ENCODE measurements at places on chromosomes 12 and 14.

DNA sequence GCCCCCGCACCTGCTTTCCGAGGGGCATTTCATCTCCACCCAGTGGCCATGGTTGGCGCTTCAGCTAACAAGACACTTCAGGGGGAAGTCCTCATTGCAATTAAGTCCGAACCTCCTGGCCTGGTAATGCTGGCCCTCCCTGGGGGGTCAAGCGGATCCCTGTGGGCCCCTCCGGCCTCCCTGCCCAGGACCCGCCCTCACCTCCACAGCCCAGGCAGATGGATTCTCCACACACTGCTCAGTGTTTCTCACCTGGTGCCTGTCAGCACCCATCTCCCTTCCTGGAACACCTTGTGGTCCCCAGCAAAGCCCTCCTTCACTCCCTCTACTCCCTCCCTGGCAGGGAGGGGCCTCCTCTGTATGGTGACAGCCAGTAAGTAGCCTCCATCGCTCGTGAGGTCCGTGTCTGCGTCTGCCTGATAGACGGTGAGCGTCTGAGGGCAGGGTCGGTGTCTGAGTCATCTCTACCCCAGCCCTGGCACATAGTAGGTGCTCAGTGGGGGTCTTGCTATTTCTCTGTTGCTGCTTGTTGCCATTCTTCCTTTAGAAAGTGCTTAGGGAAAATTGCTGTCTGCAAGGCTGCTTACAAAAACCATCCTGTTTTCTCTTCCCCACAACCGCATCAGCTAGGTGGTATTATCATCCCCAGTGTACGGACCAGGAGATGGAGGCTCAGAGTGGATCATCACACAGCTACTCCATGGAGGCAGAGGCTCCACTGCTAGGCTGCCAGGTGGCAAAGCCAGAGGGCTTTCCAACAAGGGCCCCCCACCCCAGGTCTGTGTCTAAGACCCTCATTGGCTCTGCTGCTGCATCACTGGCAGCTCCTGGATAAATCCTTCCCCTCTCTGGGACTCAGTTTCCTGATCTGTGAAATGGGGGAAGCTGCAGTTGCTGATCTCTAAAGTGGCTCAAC, 39.7 kb upstream of the EML1 start:
- no peak for DNase-seq

GRCh38 chr14:68514608-68515194, 278.2 kb downstream of the ZFP36L1 start:
- no peak for DNase-seq

- DNase-seq: no peak
Measured at GRCh38 chr12:104534857-104535248, 78.1 kb downstream of the CHST11 start.

DNA sequence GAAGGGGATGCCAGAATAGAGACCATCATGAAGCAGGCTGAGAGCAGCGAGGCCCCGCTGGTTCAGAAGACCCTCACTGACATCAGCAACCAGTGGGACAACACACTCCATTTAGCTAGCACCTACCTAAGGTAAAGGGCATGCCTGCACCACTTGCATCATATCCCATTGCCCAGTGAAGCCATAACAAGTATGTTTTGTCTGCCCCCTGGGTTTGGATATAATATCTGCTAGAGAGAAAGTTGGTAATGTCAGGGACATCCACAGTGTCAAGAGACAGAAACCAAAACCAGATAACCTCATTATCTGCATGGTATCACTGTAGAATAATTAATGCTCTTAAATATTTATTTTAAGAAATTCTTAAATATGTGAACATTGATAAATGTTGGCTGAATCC, 173.8 kb downstream of the SYNE2 start:
- no peak for DNase-seq

DNA sequence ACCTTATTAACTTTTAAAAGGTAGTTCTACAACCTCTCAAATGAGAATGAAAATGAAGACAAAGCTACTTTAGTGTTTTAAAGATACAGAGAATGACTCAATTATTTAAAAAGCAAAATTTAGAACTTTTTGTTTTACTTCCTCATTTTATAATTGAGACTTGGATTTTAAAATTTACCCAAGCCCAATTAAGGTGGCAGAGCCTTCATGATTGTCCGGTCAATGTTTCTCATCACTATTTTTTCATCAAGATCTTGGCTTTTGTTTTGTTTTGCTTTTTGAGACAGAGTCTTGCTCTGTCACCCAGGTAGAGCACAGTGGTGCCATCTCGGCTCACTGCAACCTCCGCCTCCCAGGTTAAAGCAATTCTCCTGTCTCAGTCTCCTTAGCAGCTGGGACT, 32.7 kb downstream of the PPP4R3A start:
- DNase-seq: no peak

DNA sequence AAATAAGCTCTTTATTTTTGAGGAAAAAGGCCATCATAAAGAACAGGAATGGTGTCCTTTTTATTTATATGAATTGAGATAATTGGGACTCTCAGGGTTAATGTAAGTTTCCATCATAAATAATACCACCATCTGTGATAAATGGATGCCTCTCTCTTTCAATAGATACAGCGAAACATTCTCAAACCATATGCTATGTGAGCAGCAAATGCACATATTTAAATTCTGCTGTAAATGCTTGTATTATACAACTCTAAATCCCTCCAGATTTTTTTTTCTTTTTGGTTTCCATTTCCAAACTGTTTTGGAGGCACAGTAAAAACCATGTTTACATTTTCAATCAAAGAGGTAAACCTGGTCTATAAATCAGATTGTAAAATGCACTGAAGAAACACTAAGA, 132.3 kb downstream of the TMEM132C start:
- DNase-seq: no peak

- DNase-seq: no peak
Measured at GRCh38 chr12:51862947-51863346, 14.4 kb upstream of the FIGNL2 start.
